ENCODE measurements at places on chromosomes 12 and 14. TPM values are rescaled to one million over a fixed set of nuclear protein-coding genes. Genes with fewer than 3 reads are reported as not detected.
A peak's percentile ranks its signal among the peaks of the same experiment; 100 is the strongest.

EIF2S3B gene
- polyA plus RNA-seq, result 0.42 TPM

TAS2R30 gene
- polyA plus RNA-seq, result not detected

LTB4R2 gene
- polyA plus RNA-seq, result 0.28 TPM

TXNDC16 gene
- polyA plus RNA-seq, result 6.6 TPM

TCL1A gene
- not detected for polyA plus RNA-seq

- H3K27ac ChIP-seq, result no peak overlapping the region
- H3K4me3 ChIP-seq, result no peak overlapping the region
- DNase-seq, result no peak
- H3K4me1 ChIP-seq, result no peaks in the 10 kb centered on the region
- H3K36me3 ChIP-seq, result no peaks in the 10 kb centered on the region
These were observed 68.1 kb downstream of the TTC9 start for GRCh38 chr14:70709726-70710382.

- H3K36me3 ChIP-seq, result no peaks in the 10 kb centered on the region
- DNase-seq, result no peak
- H3K27me3 ChIP-seq, result no peaks in the 10 kb centered on the region
These were observed 55.0 kb downstream of the TMX1 start for GRCh38 chr14:51294951-51295525.

- no peaks in the 10 kb centered on the region for H3K27me3 ChIP-seq
- H3K36me3 ChIP-seq, result no peaks in the 10 kb centered on the region
- no peak overlapping the region for H3K27ac ChIP-seq
- no peak overlapping the region for H3K4me3 ChIP-seq
- DNase-seq, result no peak
- no peaks in the 10 kb centered on the region for H3K4me1 ChIP-seq
These were observed 68.1 kb downstream of the ANO4 start for GRCh38 chr12:100862676-100863075.

- no peak overlapping the region for H3K4me3 ChIP-seq
- H3K36me3 ChIP-seq, result no peaks in the 10 kb centered on the region
- peaks cover 29% of the 10 kb centered on the region for H3K27me3 ChIP-seq
These were observed 183 bp upstream of the PRMT8 start for GRCh38 chr12:3490895-3491144.

DNA sequence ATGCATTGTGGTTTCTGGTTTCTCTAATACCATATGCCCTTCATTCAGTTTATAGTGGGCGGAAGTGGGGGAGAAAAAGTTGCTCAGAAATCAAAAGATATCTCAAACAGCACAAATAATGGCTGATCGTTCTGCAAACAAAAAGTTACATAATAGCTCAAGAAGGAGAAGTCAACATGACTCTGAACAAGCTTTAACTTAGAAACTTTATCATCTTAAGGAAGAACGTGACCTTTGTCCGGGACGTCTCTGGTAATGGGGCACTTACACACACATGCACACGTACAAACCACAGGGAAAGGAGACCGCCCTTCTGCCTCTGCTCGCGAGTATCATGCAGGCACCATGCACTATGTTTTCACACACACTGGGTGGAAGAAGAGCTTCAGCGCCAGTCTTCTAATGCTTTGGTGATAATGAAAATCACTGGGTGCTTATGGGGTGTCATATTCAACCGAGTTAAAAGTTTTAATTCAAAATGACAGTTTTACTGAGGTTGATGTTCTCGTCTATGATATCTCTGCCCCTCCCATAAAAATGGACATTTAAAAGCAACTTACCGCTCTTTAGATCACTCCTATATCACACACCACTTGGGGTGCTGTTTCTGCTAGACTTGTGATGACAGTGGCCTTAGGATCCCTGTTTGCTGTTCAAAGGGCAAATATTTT lies 4.7 kb downstream of the FOS start:
- peaks cover 2% of the 10 kb centered on the region for H3K27me3 ChIP-seq
- DNase-seq, result peak; percentile 56
- H3K27ac ChIP-seq, result no peak overlapping the region
- no peaks in the 10 kb centered on the region for H3K4me1 ChIP-seq
- H3K36me3 ChIP-seq, result peaks cover 7% of the 10 kb centered on the region
- no peak overlapping the region for H3K4me3 ChIP-seq

DNA sequence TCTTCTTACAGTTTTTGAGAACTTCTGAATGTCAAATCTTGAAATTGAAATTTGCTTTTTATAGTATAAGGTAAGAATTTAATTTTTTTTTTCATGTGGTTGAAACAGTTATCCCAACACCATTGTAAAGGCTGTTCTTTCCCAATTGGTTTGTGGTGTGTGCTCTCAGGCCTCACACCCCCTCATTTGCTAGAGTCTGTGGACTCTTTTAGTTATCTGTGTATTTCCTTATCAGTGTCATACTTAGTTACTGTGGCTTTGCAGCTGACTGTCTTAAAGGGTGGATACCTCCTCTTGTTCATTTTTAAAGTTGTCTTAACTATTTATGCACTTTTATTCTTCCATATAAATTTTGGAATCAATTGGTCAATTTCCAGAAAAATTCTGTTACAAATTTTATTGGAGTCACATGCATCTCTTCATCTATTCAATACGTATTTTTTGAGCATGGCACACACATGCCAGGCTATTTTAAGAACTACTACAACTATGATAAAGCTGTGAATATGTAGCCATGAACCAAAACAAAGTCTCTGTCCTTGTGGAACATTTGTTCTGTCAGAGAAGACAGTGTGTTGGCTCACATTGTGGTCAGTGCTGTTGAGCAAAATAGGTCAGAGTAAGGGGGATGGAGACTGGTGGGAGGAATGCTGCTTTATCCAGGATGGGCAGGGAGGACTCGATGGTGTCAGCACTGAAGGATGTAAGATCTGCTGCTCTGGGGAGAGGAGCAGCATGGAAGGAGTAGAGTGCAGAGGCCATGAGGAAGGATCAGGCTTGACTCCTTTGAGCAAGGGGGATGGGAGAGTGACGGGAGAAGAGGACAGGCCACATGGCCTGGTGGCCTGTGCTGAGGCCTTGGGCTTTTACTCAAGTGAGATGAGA lies 24.1 kb downstream of the FGF23 start:
- no peak for DNase-seq
- H3K4me3 ChIP-seq, result no peak overlapping the region
- no peak overlapping the region for H3K27ac ChIP-seq
- no peaks in the 10 kb centered on the region for H3K27me3 ChIP-seq

GRCh38 chr14:94394581-94395207 lies 6.3 kb upstream of the SERPINA1 start:
- no peaks in the 10 kb centered on the region for H3K4me1 ChIP-seq
- no peaks in the 10 kb centered on the region for H3K36me3 ChIP-seq
- no peak overlapping the region for H3K27ac ChIP-seq
- no peak overlapping the region for H3K4me3 ChIP-seq
- DNase-seq, result peak; percentile 69

DNA sequence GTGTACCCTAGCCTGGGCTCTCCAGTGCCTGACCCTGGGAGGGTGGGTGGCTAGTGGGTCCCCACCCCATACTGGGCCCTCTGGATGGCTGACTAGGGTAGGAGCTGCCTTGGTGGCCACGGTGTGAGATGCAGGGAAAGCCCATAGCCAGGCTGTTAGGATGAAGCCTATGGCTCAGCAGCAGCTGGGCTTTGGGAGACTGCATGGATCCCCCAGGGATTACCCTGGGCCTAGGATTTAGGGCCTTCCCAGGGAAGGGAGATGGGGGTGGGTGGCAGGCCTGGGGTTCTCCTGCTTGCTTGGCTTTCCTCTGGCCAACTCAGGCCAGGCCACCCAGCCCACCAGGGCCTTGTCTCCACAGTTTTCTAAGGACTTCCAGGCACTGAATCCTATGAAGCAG lies 6.3 kb downstream of the GSTZ1 start:
- H3K4me1 ChIP-seq, result no peaks in the 10 kb centered on the region
- no peak for DNase-seq
- H3K4me3 ChIP-seq, result no peak overlapping the region
- no peaks in the 10 kb centered on the region for H3K36me3 ChIP-seq
- H3K27me3 ChIP-seq, result no peaks in the 10 kb centered on the region
- H3K27ac ChIP-seq, result no peak overlapping the region

- no peaks in the 10 kb centered on the region for H3K4me1 ChIP-seq
- no peak overlapping the region for H3K27ac ChIP-seq
- H3K27me3 ChIP-seq, result no peaks in the 10 kb centered on the region
- H3K36me3 ChIP-seq, result no peaks in the 10 kb centered on the region
- peak; percentile 43 for DNase-seq
These were observed 1.3 kb upstream of the NR2C1 start for GRCh38 chr12:95074766-95075165.

GRCh38 chr12:54417712-54418440 lies 1.2 kb downstream of the ITGA5 start:
- DNase-seq, result peak; percentile 39
- H3K4me3 ChIP-seq, result peak overlapping the region; percentile 97
- H3K27me3 ChIP-seq, result no peaks in the 10 kb centered on the region
- peaks cover 3% of the 10 kb centered on the region for H3K36me3 ChIP-seq
- H3K27ac ChIP-seq, result peak overlapping the region; percentile 85

DNA sequence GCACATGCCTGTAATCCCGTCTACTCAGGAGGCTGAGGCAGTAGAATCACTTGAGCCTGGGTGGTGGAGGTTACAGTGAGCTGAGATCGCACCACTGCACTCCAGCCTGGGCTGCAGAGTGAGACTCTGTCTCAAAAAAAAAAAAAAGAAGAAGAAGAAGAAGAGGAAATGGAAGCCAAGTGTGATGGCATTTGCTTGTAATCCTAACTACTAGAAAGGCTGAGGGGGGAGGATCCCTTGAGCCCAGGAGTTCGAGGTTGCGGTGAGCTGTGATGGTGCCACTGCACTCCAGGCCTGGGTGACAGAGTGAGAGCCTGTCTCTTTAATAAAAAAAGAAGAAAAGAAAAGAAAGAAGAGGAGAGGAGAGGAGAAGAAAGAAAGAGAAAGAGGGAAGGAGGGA lies 52.1 kb downstream of the LGMN start:
- no peak overlapping the region for H3K27ac ChIP-seq
- no peak overlapping the region for H3K4me3 ChIP-seq
- no peak for DNase-seq
- no peaks in the 10 kb centered on the region for H3K27me3 ChIP-seq

DNA sequence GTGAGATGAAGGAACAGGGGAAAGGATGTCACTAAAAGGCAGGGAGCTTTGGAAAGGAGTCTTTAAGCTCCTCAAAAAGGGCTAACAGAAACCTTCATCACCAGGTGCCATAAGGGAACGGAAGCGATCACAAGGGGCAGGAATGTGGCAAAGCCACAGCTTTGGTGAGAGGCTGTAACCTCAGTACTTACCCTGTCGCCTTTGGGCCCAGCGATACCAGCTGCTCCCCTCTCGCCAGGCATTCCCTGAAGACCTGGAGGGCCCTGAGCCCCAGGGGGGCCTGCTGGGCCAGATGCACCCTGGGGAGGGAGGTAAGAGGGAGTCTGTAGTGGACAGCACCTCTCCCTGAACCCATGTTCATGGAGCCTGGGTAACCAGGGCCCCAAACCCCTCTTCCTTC lies 18.9 kb downstream of the TMEM106C start:
- no peak for DNase-seq
- H3K27me3 ChIP-seq, result peaks cover 24% of the 10 kb centered on the region
- H3K4me3 ChIP-seq, result no peak overlapping the region
- H3K27ac ChIP-seq, result no peak overlapping the region
- H3K4me1 ChIP-seq, result no peaks in the 10 kb centered on the region

DNA sequence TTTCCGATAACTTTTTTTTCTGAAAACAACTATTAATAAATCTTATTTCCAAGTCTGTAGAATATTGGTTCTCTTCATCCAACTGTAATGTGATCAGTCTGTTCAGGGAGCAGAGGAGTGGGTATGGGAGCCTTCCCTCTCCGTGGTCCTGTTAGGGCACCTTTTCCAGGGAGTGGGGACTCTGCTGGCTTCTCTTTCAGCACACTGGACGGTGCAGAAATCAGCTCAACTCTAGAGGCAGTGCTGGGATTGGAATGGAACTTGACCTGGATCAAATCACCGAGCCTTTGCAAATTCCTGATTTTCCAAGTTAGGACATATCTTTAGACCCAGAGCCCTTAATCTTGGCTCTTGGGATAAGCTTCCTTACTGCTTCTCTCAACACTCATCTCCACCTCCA lies 630.4 kb downstream of the DIO2 start:
- H3K4me1 ChIP-seq, result peaks cover 14% of the 10 kb centered on the region
- H3K27ac ChIP-seq, result no peak overlapping the region
- no peaks in the 10 kb centered on the region for H3K27me3 ChIP-seq
- no peak for DNase-seq

GRCh38 chr14:94682736-94683135 lies 70.5 kb downstream of the SERPINA3 start:
- no peak overlapping the region for H3K4me3 ChIP-seq
- no peak overlapping the region for H3K27ac ChIP-seq
- DNase-seq, result no peak
- no peaks in the 10 kb centered on the region for H3K36me3 ChIP-seq
- H3K4me1 ChIP-seq, result no peaks in the 10 kb centered on the region
- H3K27me3 ChIP-seq, result no peaks in the 10 kb centered on the region

DNA sequence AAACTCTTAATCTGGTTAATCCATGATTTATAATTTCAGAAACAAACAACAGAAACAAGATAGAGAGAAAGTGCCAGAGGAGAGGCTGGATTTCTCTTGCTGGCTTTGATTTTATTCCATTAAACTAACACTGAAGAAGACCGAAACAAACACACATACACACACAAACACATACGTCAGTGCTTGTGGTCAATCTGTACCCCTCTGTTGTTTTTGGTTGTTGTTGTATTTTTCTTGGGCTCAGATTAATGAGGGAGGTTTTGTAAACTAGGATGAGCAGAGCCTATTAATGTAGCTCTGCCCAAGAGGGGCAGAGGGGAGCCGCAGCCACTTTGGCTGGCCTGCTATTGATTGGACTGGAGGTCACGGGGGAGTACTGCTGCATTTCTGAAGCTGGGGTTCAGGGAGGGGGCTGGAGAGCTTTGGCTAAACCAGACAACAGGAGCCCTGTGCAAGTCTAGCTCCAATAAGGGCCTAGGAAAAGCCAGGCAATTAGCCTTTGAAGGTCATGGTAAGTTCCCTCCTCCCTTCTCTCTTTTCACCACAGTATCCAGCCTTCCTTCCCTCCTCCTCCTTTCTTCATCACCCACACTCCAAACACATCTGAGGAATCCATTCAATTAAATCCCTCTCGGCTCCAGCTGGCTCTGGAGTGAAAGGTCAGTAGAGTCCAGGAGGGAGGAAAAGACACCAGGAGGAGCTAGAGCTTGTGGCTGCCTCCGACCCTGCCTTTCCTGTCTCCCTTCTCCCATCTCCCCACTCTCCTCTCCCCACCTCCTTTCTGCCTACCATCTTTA lies 344.1 kb upstream of the LMO3 start:
- DNase-seq, result no peak
- no peaks in the 10 kb centered on the region for H3K36me3 ChIP-seq
- no peak overlapping the region for H3K4me3 ChIP-seq
- H3K4me1 ChIP-seq, result no peaks in the 10 kb centered on the region
- H3K27ac ChIP-seq, result no peak overlapping the region
- no peaks in the 10 kb centered on the region for H3K27me3 ChIP-seq

DNA sequence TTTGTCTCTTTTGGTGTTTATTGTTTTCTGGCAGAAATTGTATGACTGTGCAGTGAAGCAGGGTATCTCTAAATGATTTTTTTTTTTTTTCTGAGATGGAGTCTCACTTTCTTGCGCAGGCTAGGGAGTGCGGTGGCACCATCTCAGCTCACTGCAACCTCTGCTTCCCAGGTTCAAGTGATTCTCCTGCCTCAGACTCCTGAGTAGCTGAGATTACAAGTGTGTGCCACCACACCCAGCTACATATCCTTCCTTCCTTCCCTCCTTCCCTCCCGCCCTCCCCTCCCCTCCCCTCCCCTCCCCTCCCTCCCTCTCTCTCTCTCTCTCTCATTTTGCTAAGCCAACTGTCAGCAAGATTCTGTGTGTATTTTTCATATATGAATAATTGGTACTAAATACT lies 94.4 kb downstream of the PPHLN1 start:
- H3K36me3 ChIP-seq, result peaks cover 2% of the 10 kb centered on the region
- no peaks in the 10 kb centered on the region for H3K4me1 ChIP-seq
- no peak overlapping the region for H3K27ac ChIP-seq
- no peak for DNase-seq
- no peak overlapping the region for H3K4me3 ChIP-seq
- H3K27me3 ChIP-seq, result no peaks in the 10 kb centered on the region

Measured in fibroblast of lung (primary cell).